Naive thymus-derived CD4-positive, alpha-beta T cell (primary cell): ENCODE measurements at places on chromosomes 2 and 18. TPM values are rescaled to one million over a fixed set of nuclear protein-coding genes. Genes with fewer than 3 reads are reported as not detected.
A peak's percentile ranks its signal among the peaks of the same experiment; 100 is the strongest.

The KIF1A gene
- total RNA-seq = not detected

The AQP4 gene
- total RNA-seq = not detected

The RAMP1 gene
- total RNA-seq = 13.2 and 14.5 TPM in 2 replicates

The VWA3B gene
- not detected in 2 replicates for total RNA-seq

The GDF7 gene
- total RNA-seq = not detected in 2 replicates

The TRIM43 gene
- not detected in 2 replicates for total RNA-seq

The TTN gene
- 45.5 TPM for total RNA-seq

The TWSG1 gene
- 3.7 TPM for total RNA-seq

The EVX2 gene
- total RNA-seq = not detected in 2 replicates

The ALPG gene
- not detected for total RNA-seq

The GNLY gene
- total RNA-seq = 6.3 TPM

GRCh38 chr2:197124639-197125390 is 185.8 kb downstream of the ANKRD44 start:
- H3K27me3 ChIP-seq = no peaks in the 10 kb centered on the region
- H3K4me1 ChIP-seq = peaks cover 35% of the 10 kb centered on the region
- H3K36me3 ChIP-seq = peaks cover 12% of the 10 kb centered on the region
- no peak overlapping the region for H3K4me3 ChIP-seq
- H3K27ac ChIP-seq = no peak overlapping the region

DNA sequence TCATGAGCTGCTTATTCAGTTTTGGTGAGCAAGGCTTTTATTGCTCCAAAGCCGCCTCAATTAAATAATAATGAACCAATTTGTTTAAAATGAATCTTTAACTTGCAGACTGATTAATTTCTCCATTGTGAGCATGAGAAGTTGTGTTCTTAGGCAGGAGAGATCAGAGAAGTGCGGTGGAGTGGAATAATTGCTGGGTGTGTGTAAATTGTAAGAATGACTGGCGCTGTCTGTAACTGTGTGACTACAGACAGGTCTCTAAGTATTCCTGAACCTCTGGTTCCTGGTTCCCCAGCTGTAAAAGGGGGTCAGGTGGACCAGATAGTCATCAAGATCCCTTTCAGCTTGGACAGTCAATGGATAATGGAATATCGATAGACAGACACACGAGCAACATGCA is 98.0 kb upstream of the EFEMP1 start:
- no peaks in the 10 kb centered on the region for H3K27me3 ChIP-seq
- H3K36me3 ChIP-seq = no peaks in the 10 kb centered on the region
- H3K27ac ChIP-seq = no peak overlapping the region
- H3K4me1 ChIP-seq = no peaks in the 10 kb centered on the region
- DNase-seq = no peak

GRCh38 chr2:187051350-187051749 is 202.4 kb upstream of the ZSWIM2 start:
- no peak overlapping the region for H3K4me3 ChIP-seq
- H3K4me1 ChIP-seq = no peaks in the 10 kb centered on the region
- no peak overlapping the region for H3K27ac ChIP-seq

GRCh38 chr18:37662546-37663339 is 97.1 kb upstream of the CELF4 start:
- no peak for DNase-seq
- no peak overlapping the region for H3K4me3 ChIP-seq
- no peak overlapping the region for H3K27ac ChIP-seq
- no peaks in the 10 kb centered on the region for H3K36me3 ChIP-seq
- no peaks in the 10 kb centered on the region for H3K4me1 ChIP-seq

GRCh38 chr2:215149060-215149459 is 10.6 kb upstream of the ABCA12 start:
- H3K4me3 ChIP-seq = no peak overlapping the region
- no peaks in the 10 kb centered on the region for H3K36me3 ChIP-seq
- H3K27me3 ChIP-seq = no peaks in the 10 kb centered on the region
- H3K4me1 ChIP-seq = no peaks in the 10 kb centered on the region
- no peak overlapping the region for H3K27ac ChIP-seq

GRCh38 chr2:230969659-230970015 is 26.3 kb upstream of the SPATA3 start:
- H3K4me1 ChIP-seq = peaks cover 12% of the 10 kb centered on the region
- no peaks in the 10 kb centered on the region for H3K36me3 ChIP-seq
- H3K27ac ChIP-seq = no peak overlapping the region
- no peaks in the 10 kb centered on the region for H3K27me3 ChIP-seq
- DNase-seq = no peak
- H3K4me3 ChIP-seq = no peak overlapping the region

DNA sequence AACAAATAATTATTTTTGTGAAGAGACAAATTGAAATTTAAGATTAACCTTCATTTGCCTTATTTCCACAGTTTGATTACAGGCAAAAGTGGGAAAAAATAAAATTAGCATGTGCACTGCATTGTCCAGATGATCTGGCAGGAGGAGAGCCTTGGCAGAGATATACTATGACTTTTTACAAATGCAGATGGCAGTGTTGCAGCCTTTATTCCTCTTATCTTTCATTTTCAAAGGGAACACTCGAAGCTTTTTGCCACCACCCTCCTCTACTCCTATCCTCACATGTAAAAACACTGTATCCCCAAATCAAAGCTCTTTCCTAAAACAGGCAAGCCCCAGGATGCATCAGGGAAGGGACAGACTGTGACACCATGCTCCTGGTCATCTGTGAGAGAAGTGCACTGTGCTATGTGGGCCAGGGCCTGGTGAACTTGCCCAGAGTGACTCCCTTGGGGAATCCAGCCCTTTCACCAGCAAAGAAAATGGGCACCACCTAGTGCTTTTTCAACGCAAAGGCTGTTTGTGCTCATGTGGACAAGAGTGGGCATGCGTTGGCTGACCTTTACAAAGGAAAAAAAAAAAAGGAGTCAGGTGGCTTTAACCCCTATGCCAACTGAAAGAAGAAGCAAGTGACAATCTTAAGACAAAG is 74.7 kb upstream of the ETAA1 start:
- H3K4me3 ChIP-seq = no peak overlapping the region
- DNase-seq = no peak
- H3K4me1 ChIP-seq = no peaks in the 10 kb centered on the region
- peaks cover 2% of the 10 kb centered on the region for H3K27me3 ChIP-seq
- H3K27ac ChIP-seq = no peak overlapping the region

- no peak overlapping the region for H3K27ac ChIP-seq
- DNase-seq = no peak
- H3K27me3 ChIP-seq = no peaks in the 10 kb centered on the region
- no peaks in the 10 kb centered on the region for H3K36me3 ChIP-seq
- H3K4me1 ChIP-seq = no peaks in the 10 kb centered on the region
Observed at GRCh38 chr2:233747283-233747544, 12.9 kb upstream of the UGT1A1 start.

DNA sequence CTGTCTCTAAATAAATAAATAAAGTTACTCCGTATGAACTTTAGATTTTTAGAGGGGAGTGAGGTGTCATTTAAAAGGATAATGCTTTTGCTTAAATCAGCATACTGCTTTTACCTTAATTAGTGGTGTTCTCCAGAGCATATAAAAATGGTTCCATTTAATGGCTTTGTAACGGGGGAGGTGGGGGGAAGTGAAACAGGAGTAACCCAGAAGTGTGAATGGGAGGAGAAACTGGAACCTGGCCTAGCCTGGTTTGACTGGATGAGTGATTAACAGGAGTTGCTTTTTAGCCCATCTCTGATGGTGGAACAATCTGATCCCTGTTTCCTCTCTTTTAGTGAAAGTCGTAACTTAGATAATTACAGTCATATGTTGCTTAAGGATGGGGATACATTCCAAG is 1.6 kb downstream of the CNDP2 start:
- H3K4me1 ChIP-seq = peaks cover 43% of the 10 kb centered on the region
- no peaks in the 10 kb centered on the region for H3K27me3 ChIP-seq
- peak overlapping the region; percentile 84 for H3K27ac ChIP-seq

DNA sequence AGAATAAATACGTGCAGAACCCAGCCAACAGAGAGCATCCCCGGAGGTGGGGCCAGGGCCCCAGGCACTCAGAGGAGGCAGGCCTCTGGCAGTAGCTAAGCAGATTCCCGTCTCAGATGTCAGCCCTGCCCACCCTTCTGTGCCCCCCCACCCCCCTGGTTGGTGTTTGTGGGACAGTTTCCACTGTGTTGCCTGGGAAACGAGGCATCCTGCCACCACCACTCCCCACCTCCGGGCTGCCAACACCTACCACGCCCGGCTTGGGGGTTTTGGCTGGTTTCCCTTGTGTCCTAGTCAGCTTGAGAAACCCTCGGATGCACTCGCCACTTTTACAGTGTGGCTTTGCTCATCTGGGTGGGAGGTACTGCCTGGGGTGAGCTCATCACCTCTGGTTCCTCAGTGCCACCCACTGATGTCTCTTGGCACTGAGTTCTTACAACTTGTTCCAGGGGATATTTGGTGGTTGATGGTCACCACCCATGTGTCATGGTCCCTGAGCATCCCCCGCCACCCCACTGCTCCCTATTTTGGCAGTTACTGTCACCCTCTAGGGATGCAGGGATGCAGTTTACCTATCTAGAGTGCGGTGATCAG is 72.4 kb upstream of the YWHAQ start:
- H3K27me3 ChIP-seq = no peaks in the 10 kb centered on the region
- H3K36me3 ChIP-seq = no peaks in the 10 kb centered on the region
- no peak for DNase-seq

DNA sequence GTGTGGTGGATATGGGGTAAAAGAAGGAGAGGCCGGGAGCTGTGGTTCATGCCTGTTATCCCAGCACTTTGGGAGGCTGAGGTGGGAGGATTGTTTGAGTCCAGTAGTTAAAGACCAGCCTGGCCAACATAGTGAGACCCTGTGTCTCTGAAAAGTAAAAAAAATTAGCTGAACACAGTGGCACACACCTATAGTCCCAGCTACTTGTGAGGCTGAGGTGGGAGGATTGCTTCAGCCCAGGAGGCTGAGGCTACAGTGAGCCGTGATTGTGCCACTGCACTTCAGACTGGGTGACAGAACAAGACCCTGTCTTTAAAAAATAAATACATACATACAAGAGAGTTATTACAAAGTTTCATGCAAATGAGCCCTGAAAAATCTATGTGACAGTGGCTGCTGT is 80.6 kb downstream of the SPTBN1 start:
- no peaks in the 10 kb centered on the region for H3K27me3 ChIP-seq
- no peak overlapping the region for H3K27ac ChIP-seq
- H3K36me3 ChIP-seq = no peaks in the 10 kb centered on the region
- DNase-seq = no peak
- no peaks in the 10 kb centered on the region for H3K4me1 ChIP-seq
- no peak overlapping the region for H3K4me3 ChIP-seq

- H3K27me3 ChIP-seq = no peaks in the 10 kb centered on the region
- H3K27ac ChIP-seq = no peak overlapping the region
- H3K4me1 ChIP-seq = no peaks in the 10 kb centered on the region
- no peak overlapping the region for H3K4me3 ChIP-seq
- no peak for DNase-seq
Observed at GRCh38 chr2:96089356-96090195, 26.8 kb downstream of the ADRA2B start.

- no peak overlapping the region for H3K4me3 ChIP-seq
- no peak for DNase-seq
- no peaks in the 10 kb centered on the region for H3K27me3 ChIP-seq
- peaks cover 3% of the 10 kb centered on the region for H3K4me1 ChIP-seq
- H3K27ac ChIP-seq = no peak overlapping the region
Observed at GRCh38 chr2:26399771-26400376, 1.8 kb upstream of the DRC1 start.

- no peak overlapping the region for H3K4me3 ChIP-seq
- no peak overlapping the region for H3K27ac ChIP-seq
- no peaks in the 10 kb centered on the region for H3K36me3 ChIP-seq
- H3K4me1 ChIP-seq = no peaks in the 10 kb centered on the region
- no peaks in the 10 kb centered on the region for H3K27me3 ChIP-seq
Observed at GRCh38 chr2:159349674-159350299, 63.3 kb upstream of the WDSUB1 start.

- no peaks in the 10 kb centered on the region for H3K27me3 ChIP-seq
- H3K4me3 ChIP-seq = no peak overlapping the region
- no peaks in the 10 kb centered on the region for H3K4me1 ChIP-seq
- no peak overlapping the region for H3K27ac ChIP-seq
- DNase-seq = no peak
Observed at GRCh38 chr2:8926356-8926755, 77.1 kb downstream of the MBOAT2 start.

- no peak overlapping the region for H3K4me3 ChIP-seq
- no peak for DNase-seq
- no peaks in the 10 kb centered on the region for H3K27me3 ChIP-seq
- no peak overlapping the region for H3K27ac ChIP-seq
- no peaks in the 10 kb centered on the region for H3K4me1 ChIP-seq
Observed at GRCh38 chr18:61699397-61700110, 193.3 kb downstream of the RNF152 start.

- no peak overlapping the region for H3K4me3 ChIP-seq
- H3K36me3 ChIP-seq = no peaks in the 10 kb centered on the region
- no peak overlapping the region for H3K27ac ChIP-seq
- H3K4me1 ChIP-seq = no peaks in the 10 kb centered on the region
- DNase-seq = no peak
- no peaks in the 10 kb centered on the region for H3K27me3 ChIP-seq
Observed at GRCh38 chr2:53315149-53315548, 452.5 kb upstream of the CHAC2 start.

DNA sequence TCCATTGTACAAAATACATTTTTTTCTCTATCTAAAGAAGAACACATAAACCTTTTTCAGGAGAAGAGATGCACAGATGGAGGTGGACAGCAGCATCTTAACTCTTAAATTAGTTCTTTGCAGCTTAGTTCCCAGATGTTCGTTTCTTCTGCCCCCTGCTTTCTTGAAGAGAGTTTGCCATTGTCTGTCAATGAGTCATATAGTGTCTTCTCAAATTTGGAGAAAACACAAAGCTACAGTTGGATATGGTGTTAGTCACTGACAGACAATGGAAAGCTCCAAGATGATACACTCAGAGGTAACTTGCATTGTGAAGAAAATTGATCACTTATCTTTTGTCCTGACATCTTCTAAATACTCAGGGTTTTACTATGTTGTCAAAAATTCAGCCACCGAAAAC is 48.8 kb upstream of the TMEFF2 start:
- no peak for DNase-seq
- H3K36me3 ChIP-seq = no peaks in the 10 kb centered on the region
- H3K4me3 ChIP-seq = no peak overlapping the region
- H3K4me1 ChIP-seq = no peaks in the 10 kb centered on the region
